ENCODE measurements at places on chromosomes 13 and 19. TPM values are rescaled to one million over a fixed set of nuclear protein-coding genes. Genes with fewer than 3 reads are reported as not detected.

GRCh38 chr19:32224371-32225244 is 120.8 kb upstream of the ZNF507 start:
- peak; percentile 62 for DNase-seq

- no peak for DNase-seq
These were observed 97.0 kb downstream of the ABCC4 start for GRCh38 chr13:95204231-95204765.

- no peak for DNase-seq
These were observed 7.1 kb upstream of the IGFL3 start for GRCh38 chr19:46131485-46132143.

DNA sequence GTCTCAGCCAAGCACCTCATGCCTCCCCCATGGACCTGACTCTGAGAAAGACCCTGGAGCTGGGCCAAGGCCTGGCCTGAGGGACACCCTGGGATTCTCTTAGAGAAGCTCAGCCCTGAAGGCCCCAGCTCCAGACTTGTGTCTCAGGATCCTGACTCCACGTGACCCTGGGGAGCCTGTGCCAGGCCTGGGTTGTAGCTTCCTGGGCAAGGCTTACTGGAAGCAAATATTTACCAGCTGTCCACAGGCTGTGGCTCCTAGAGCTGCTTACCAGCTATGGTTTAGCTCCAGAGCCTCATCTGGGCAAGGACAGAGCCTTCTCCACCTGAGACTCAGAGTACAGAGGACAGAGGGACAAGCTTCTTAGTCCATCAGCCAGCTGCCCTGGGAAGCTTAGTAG is 61.0 kb upstream of the CEACAM8 start:
- no peak for DNase-seq

DNA sequence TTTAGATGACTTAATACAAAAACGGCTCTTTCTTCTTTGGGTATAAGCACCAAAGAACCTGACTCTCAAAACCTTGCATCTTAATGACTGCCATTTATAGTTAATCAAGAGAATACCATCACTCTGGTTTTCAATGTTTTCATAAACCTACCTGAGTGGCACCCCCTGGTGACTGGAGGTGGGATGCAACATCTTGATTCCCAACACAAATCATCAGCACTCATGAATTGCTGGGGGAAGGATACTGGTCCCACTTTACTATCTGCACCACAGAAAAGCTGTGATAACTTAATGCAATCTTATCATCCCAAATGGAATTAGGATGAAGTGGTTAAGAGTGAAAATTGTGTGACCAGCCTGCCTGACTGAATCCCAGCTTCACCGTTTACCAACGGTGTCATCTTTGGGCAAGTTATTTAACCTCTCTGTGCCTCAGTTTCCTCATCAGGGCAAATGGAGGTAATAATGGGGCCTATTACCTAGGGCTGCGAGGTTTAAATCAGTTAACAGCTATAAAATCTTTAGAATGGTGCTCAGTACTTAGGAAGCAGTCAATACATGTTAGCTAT is 366.4 kb downstream of the KLF12 start:
- no peak for DNase-seq

GRCh38 chr19:23118400-23118799 is 1.6 kb downstream of the ZNF730 start:
- no peak for DNase-seq

DNA sequence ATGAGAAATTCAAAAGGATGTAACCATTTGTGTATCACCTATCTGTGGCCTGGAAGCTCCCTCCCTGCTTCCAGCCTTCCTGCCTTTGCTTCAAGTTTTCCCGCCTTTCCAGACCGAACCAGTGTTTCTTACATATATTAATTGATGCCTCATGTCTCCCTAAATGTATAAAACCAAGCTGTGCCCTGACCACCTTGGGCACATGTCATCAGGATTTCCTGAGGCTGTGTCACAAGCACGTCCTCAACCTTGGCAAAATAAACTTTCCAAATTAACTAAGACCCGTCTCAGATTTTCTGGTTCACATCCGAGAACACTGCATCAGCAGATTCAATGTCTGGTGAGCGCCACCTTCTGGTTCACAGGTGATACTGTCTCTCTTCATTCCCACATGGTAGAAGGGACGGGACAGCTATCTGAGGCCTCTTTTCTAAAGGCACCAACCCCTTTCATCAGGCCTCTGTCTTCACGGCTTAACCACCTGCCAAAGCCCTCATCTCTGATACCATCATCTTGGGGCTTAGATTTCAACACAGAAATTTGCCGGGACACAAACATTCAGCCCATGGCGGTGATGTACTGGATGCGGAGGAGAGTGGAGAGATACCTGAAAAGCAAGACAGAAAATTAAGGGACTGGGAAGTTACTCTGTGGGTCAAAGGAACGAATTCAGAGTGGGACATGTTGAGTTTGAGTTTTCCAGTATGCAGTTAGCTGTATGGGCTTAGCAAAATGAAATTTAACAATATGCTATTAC is 58.7 kb upstream of the PABPC3 start:
- peak; percentile 38 for DNase-seq

DNA sequence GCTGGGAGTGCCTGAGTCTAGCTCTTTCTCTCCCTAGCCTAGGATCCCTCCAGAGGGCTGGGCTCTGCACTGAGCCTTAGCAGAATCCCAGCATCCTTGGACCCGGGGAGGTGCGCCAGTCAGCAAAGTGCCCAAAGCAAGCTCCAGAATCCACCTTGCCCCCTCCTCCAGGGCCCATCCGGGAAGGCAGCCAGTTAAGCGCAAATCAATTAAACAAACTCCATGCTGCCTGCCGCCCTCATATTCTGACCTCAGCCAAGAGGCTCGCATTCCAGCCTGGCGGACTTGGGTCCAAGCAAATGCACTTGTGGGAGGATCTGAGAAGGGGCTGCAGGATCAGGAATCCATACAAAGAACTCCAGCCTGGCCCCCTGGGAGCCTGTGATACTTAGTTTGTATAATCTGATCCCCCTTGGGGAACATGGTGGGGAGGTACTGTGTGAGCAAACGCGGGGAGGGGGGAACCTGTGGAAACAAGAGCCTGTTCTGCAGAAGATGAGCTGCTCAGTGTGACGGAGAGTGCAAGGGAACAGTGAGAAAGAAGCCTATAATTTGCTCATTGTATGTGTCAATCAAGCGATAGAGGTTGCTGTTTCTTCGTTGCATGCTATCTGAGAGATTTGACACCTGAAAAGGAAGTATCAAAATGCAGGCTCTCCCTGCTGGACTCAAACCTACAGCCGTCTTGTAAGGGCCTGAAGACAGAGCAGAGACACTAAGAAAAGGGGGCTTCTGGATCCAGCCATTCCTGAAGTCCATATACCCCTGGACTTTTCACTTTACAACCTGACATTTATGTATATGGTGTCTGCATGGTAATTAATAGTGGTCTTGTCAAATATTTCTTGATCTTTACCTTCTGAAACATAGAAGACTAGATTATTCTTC is 29.4 kb downstream of the ZNRF4 start:
- peak; percentile 59 for DNase-seq

GRCh38 chr13:28474491-28475134 is 20.3 kb downstream of the FLT1 start:
- DNase-seq: no peak

DNA sequence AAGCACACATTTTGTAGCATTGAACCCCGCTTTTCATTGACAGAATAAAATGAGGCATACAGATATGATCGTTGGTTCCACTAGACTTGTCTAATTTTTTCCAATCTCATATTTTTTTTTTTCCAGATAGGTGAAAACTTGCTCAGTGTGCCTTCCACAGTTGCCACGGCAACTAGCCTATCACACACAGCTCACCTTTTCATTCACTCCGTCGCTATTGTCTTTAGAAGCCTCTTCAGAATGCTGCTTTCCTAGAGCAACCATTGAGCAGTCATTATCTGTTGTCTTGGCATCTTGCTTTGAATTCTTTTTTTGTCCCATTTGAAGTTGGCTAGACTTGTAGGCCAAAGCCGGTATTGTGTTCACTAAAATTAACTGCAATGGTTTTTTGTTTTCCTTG is 37.7 kb upstream of the ESD start:
- no peak for DNase-seq

DNA sequence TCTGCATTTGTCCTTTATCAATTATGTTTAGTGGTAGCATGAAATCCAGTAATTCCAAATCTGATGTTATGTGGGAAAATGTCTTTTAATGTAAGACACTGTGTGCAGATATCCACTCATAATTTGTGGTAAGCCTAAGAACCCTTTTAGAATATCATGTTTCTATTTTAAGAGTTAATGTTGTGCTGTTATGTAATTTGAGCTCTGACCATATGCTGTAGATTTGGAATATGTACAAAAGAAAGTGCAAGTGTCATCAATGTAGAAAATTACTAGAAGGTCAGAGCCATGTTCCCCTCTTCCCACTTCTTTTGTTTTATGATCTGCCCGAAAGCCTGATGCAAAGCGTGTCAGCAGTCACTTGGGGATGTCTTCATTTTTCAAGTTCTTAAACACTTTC is 44.5 kb downstream of the SCEL start:
- DNase-seq: no peak

The CCDC106 gene
- 23.9 TPM for total RNA-seq

The ATP4B gene
- total RNA-seq: not detected

The METTL21C gene
- not detected for total RNA-seq

The KLK4 gene
- not detected for total RNA-seq

The ZIK1 gene
- 12.9 TPM for total RNA-seq

Measured in progenitor cell of endocrine pancreas (in vitro differentiated cells).